ENCODE measurements at places on chromosomes 6 and 20.
A peak's percentile ranks its signal among the peaks of the same experiment; 100 is the strongest.

DNA sequence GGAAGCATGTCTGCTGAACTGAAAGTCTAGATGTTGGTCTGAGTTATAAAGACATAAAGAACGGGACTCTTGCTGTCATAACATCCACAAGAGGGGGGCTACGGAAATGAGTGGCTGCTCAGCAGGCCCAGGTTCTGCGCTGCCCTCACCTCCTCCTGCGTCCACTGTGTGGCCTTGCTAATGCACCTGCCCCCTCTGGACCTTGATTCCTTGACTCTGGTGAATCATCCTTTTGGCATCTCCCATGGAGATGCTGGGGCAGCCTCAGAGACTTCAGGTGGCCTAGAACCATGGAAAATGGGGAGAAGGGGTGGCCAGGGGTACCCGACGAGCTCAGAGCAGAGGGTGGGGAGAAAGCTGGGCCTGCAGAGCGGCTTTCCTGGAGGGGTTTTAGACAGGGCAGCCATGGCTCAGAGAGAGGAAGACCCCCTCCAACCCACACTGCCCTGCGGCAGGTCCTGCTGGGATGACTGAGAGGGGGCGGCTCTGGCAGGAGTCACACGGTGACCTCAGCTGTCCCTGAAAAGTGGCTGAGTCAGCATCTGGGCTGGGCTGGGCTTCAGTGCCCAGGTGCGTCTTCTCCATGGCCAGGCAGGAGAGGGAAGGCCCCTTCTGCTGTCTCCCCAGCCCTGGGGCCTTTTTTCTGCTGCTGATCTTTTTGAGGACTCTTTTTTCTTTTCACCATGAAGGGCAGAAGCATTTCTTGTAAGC, 46.9 kb downstream of the DLGAP4 start:
- H3K36me3 ChIP-seq, result no peaks in the 10 kb centered on the region
- H3K4me1 ChIP-seq, result no peaks in the 10 kb centered on the region
- no peak for DNase-seq
- H3K27me3 ChIP-seq, result no peaks in the 10 kb centered on the region

DNA sequence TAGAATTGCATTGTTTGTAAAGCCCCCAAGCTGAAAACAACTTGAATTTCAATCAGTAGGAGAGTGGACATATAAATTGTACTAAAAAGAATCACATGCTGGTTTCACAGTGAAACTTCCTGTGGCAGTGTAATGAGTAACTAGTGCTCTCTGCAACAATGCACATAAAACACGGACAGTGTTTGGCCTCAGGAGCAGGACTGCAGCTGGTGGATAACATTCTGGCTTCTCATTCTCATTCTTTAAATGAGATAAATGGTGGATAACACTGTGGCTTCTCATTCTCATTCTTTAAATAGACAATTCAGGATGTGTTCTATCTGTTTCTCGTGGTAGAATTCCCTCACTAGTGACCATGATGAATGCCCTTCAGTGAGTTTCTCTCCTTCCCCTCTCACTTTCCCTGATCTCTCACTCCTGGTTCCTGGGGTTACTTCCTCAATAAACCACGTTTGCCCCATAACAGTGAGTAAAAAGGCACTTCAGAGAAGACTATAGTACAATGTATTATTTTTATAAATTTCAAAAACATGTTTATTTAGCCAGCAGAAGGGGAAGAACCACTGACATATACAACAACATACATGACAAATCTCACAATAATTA, 59.9 kb downstream of the SLC22A2 start:
- H3K4me3 ChIP-seq, result no peak overlapping the region
- no peaks in the 10 kb centered on the region for H3K27me3 ChIP-seq
- DNase-seq, result no peak
- no peaks in the 10 kb centered on the region for H3K4me1 ChIP-seq
- no peaks in the 10 kb centered on the region for H3K36me3 ChIP-seq

- H3K36me3 ChIP-seq, result no peaks in the 10 kb centered on the region
- H3K4me1 ChIP-seq, result no peaks in the 10 kb centered on the region
- no peaks in the 10 kb centered on the region for H3K27me3 ChIP-seq
- no peak for DNase-seq
- H3K4me3 ChIP-seq, result no peak overlapping the region
- H3K27ac ChIP-seq, result no peak overlapping the region
Measured at GRCh38 chr6:117371492-117371891, 54.2 kb downstream of the ROS1 start.

DNA sequence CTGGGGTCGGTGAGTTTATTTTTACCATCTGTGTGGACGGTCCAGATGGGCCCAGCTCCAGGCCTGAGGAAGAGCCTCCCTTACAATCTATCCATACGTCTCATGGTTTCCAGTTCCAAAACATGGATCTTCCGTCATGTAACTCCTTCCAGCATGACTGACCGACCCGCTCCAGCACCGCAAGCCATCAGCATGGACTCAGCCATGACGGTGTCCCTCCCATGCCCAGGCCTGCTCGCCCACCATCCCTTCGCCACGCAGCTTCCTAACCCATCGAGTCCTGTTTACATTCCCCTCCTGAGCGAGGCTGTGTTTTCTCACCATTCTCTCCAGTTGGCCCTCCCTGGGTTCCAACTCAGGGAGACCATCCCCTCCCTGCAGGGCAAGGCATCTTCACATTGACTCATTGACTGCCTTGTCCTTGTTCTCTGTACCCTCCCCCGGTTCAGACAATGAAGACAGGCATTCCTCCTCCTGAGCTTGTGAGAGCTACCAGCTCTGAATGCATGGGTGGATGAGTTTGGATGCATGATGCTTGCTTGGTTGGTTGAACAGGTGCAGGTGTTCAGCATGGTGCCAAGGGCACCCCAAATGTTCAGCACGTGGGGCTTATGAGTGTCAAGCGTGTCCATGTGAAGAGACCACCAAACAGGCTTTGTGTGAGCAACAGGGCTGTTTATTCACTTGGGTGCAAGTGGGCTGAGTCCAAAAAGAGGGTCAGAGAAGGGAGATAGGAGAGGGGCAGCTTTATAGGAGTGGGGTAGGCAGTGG, 235.8 kb downstream of the SMOC2 start:
- H3K4me3 ChIP-seq, result no peak overlapping the region
- H3K4me1 ChIP-seq, result no peaks in the 10 kb centered on the region
- H3K27me3 ChIP-seq, result no peaks in the 10 kb centered on the region

- H3K4me1 ChIP-seq, result no peaks in the 10 kb centered on the region
- no peaks in the 10 kb centered on the region for H3K27me3 ChIP-seq
- no peak for DNase-seq
- H3K4me3 ChIP-seq, result no peak overlapping the region
- no peaks in the 10 kb centered on the region for H3K36me3 ChIP-seq
- H3K27ac ChIP-seq, result no peak overlapping the region
Measured at GRCh38 chr6:147699637-147700036, 191.1 kb downstream of the SAMD5 start.

DNA sequence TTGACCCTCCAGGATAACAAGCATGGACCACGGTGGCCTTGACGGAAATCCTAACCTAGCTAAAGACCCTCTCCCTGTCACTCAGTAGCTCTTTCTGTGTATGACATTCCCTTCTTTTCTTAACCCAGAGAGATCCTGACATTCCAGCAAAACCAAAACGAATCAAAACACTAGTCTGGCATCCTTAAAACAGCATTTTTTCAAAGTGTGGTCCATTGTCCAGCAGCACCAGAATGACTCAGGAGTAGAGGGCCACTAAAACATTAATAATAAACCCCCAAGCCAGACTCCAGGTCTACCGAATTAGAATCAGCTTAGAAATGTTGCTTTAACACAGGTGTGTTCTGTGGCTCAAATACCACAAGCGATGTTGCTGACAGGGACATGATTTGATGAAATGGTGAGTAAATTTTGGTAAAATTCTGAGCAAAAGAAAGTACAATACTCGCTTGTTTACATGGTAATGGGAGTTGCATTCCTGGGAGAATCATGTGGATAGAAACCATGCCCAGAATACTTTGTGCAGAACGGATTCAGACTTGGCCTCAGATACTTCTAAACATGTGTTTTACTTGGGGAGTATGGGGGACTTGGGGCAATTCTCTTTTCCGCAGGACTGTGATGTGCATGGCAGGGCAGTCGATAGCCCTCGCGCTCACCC, 174.2 kb upstream of the KCNG1 start:
- no peak for DNase-seq
- H3K36me3 ChIP-seq, result no peaks in the 10 kb centered on the region
- no peak overlapping the region for H3K4me3 ChIP-seq
- H3K27ac ChIP-seq, result no peak overlapping the region
- no peaks in the 10 kb centered on the region for H3K4me1 ChIP-seq

GRCh38 chr20:52748285-52748932, 223.7 kb upstream of the TSHZ2 start:
- no peaks in the 10 kb centered on the region for H3K4me1 ChIP-seq
- no peak overlapping the region for H3K4me3 ChIP-seq
- H3K27ac ChIP-seq, result no peak overlapping the region
- H3K36me3 ChIP-seq, result no peaks in the 10 kb centered on the region
- no peaks in the 10 kb centered on the region for H3K27me3 ChIP-seq
- no peak for DNase-seq

DNA sequence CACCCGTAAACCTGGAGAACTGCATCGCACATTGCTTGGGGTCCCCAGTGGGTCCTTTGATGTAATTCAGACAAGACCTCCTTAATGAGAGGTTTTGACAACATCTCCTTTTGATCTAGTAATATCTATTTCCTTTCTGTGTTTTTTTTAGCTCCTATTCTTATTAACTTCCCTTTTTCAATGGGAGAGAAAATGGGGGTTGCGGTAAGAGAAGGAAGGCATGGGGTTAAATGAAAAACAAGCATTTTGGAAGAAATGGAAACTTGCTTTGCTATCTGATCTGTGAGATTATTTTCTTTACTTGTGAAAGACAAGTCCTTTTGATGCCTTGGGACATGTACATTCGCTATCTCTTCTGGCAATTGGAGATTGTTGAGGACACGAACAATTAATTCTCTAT, 418.6 kb upstream of the MAN1A1 start:
- H3K27me3 ChIP-seq, result no peaks in the 10 kb centered on the region
- no peak overlapping the region for H3K4me3 ChIP-seq
- no peak overlapping the region for H3K27ac ChIP-seq
- H3K4me1 ChIP-seq, result no peaks in the 10 kb centered on the region
- DNase-seq, result no peak

DNA sequence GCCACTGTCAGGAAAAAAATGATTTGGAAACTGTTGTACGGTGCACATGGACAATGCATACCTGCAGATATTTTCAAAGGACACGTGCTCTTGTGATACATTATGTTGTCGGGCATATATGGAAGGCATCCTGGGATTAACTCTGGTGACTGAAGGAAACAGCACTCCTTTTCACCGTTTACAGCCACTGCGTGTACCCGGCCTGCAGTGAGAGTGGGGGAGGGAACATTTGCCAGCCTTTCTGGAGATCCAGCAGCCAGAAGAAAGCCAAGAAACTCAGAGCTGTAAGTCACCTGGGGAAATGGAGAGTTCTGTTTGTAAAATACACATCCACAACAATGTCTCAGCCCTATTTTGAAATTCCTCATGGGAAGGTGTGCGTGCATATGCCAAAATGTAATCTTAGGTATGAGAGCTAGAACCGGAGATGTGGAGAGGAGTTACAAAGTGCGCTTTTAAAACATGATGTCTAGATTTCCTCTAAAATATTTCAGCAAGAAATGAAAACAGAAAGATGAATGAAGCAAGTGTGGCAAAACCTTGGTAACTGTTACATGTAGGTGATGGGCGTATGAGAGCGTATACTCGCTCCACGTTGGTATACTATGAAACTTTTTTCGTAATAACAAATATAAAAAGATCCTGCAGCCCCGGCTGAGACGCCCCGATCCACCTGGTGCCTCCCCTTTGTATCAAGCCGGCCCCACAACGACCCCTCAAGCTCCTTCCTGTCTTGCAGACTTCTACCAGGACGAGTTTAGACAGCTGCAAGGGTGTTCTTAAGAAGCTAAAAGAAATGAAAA, 8.6 kb upstream of the FOXF2 start:
- no peak for DNase-seq
- H3K4me1 ChIP-seq, result peaks cover 22% of the 10 kb centered on the region
- H3K36me3 ChIP-seq, result no peaks in the 10 kb centered on the region
- H3K27ac ChIP-seq, result no peak overlapping the region

DNA sequence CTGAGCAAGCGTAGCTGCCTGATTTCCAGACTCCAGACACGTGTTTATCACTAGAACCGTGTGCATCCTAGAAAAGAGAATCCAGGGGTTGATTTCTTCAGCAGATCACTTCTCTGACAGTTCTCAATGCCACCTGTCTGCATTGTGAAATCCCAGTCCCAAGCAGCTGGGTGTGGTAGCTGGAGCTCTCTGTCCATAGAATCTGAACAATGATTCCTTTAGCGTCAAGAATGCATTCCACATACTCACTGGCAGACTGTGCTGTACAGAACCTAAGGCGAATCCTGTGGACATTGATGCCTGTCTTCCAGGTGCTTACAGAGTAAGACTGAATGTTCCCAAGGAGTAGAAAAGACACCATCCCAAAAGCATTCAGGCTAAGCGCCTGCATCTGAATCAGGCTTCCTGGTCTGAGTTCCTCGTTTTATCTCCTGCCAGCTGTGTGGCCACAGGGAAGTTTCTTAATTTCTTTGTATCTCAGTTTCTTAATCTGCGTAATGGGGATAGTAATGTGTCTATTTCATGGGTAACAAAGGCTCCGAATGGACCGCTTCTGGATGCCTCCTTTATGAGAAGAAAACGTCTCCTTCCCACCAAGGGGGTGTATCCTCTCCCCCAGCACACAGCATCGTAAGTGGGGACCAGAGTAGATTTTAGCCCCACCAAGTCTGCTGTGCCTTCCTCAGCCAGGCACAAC, 10.4 kb upstream of the TRAF3IP2 start:
- no peak overlapping the region for H3K27ac ChIP-seq
- no peaks in the 10 kb centered on the region for H3K27me3 ChIP-seq
- no peak overlapping the region for H3K4me3 ChIP-seq
- H3K4me1 ChIP-seq, result no peaks in the 10 kb centered on the region

DNA sequence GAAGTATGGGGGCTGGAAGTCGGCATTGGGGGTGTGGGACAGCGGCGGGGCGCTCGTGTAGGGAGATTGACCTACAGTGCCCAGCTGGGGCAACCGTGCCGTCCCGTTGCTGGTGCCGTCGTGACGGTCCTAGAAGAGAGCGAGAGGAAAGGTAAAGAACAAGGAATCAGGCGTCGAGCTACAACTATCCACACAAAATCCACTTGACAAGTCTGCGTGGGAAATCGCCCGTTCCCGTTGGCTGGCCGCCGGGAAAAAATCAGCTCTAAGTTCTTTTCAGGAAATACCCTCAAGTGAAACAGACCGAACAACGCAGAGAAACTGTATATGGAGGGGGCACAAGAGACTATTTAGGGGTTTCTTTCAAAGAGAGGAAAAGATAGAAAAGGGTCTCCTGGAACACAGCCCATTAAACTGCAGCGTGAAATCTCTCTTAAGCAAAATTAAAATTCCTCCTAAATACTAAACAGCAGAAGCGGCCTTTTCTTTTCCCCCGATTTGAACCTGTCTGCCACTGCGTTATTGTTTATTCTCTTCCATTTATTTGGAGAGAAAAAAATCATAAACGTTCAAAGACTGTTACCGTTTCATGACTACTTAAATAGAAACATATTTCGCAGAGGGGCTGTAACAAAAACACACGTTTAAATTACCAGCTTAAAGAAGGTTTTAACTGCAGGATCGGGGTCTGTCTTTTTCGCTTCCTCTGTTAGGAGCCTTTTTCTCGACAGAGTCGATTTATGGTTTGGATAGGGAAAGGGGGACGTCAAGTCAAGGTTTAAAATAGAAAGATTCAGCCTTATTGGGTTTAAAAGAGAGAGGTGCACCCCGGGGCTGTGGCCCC, 4.4 kb downstream of the TFAP2A start:
- no peak for DNase-seq
- H3K36me3 ChIP-seq, result no peaks in the 10 kb centered on the region
- H3K4me1 ChIP-seq, result peaks cover 33% of the 10 kb centered on the region
- H3K4me3 ChIP-seq, result peak overlapping the region; percentile 76
- H3K27me3 ChIP-seq, result peaks cover 19% of the 10 kb centered on the region
